Stimulated activated CD4-positive, alpha-beta T cell treated with anti-CD3 and anti-CD28 coated beads, Interleukin-12 subunit alpha, Interleukin-12 subunit beta, amount 100 ng/mL, for 24 hours (primary cell): ENCODE measurements at places on chromosomes 2 and 18.

DNA sequence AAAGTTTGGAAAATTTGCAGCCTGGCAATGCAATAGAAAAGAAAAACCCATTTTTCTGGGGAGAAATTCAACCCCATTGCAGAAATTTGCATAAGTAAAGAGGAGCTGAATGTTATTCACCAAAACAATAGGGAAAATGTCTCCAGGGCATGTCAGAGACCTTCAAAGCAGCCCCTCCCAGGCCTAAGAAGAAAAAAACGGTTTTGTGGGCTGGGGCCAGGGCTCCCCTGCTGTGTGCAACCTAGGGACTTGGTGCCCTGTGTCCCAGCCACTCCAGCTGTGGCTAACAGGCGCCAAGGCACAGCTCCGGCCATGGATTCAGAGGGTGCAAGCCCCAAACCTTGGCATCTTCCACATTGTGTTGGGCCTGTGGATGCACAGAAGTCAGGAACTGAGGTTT lies 224.5 kb downstream of the TXNL1 start:
- no peak for DNase-seq

DNA sequence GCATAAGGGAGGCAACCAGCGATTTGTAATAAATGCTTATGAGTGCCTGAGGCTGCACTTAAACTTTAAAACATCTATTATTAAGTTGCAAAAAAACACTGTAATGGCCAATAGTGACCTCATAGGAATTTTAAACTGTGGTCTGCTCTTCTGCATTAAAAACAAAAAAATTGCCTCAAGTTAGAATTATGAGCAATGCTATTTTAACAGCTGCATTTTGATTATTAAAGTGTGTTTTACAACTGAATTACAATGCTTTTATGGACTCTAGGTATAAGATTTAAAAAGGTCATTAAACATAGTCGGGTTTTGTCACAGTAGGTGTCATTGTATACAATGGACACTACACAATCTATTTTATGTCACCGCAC lies 528.7 kb upstream of the FANCL start:
- DNase-seq: no peak

DNA sequence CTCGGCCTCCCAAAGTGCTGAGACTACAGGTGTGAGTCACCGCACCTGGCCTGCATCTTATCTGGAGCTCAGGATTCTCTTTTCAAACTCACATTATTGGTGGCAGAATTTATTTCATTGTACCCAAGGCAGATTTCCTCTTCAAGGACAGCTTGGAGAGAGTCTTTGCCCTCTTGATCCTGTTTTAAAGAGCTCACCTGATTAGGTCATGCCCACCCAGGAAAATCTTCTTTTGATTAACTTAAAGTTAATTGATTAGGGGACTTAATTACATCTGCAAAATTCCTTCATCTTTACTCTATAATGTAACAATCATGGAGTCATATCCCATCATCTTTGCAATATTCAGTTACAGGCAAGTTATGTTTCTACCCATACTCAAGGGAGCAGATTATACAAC lies 346.4 kb downstream of the EPHA4 start:
- DNase-seq: no peak

DNA sequence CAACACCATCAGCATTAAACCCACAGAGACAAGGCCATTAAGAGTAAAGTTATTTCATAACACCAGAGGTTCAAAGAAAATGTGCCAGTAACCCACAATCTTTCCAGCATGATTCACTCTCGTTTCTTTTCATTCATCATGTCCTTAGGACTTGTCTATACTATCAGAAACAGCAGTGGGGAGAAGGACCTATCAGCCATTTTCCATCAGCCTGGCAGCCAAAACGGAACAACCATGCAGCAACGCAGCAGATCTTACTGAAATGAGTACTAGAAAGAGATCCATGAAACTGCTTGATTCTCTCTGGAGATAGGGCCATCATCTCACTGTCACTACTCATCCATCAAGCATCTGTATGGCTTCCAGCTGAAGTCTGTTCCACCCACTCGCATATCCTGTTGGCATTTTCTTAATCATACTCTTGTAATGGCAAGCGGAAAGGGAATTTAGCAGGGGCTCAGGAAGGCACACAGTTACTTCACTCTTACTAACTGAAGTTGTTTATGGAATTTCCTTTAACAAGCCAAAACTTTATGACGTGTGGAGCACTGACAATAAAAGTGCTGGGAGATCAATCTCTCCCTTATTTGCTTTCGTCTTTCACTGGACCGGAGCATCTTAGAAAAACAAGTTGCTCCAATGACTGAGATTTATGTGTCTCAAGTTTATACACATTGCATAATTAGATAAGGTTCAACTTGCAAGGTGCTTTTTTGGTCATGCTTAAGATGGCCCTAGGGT lies 69.7 kb downstream of the EPHA4 start:
- no peak for DNase-seq

DNA sequence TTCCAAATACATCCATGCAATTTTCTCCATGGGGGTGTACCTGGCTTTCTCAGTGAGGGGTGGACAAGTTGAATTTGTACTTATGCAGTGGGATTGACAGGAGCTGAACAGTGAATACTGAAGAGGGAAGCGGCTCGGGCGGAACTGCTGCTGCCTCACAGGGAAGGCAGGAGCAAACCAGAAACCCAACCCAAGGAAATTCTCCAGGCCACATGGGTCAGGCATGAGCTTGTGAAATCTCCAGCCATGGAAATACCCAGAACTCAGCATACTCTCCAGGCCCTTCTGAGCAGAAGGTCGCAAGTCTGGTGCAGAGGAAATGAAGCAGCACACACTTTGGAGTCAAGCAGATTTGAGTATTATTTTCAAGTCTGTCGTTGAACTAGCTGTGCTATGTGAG lies 26.5 kb upstream of the INO80C start:
- no peak for DNase-seq

DNA sequence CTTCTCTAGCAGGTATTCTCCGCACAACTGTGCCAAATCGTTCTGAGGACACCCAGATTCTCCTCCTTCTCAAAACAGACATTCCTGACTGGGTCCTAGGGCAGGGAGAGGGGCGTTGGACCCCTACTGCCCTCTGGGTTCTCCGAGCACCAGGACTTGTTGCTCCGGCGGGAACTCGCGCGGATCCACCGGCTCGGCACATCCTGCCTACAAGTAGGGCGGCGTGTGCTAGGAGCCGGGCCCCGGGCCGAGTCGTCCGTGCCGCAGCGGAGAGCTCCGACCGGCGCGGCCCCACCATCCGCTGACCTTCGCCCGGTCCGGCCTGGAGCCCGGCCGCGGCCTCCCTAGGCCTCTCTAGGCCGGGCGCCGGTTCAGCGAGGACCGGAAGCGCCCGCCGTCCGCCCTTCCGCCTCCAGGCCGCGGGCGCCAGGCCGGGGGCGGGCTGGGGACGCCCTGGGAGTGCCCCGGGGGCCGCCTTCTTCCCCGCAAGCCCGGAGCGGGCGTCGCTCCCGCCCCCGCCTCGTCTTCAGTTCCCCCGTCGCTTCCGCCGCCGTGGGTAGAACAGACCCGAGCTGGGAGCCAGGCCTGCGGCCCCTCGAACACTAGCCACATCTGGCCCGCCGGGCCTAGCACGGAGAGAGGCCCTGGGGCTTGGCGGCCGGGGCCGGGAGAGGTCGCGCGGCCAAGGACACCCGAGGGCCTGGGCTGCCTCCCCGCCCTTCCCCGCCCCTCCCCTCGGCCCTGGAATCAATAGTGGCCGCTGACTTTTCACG lies 7.6 kb upstream of the ONECUT2 start:
- DNase-seq: no peak

DNA sequence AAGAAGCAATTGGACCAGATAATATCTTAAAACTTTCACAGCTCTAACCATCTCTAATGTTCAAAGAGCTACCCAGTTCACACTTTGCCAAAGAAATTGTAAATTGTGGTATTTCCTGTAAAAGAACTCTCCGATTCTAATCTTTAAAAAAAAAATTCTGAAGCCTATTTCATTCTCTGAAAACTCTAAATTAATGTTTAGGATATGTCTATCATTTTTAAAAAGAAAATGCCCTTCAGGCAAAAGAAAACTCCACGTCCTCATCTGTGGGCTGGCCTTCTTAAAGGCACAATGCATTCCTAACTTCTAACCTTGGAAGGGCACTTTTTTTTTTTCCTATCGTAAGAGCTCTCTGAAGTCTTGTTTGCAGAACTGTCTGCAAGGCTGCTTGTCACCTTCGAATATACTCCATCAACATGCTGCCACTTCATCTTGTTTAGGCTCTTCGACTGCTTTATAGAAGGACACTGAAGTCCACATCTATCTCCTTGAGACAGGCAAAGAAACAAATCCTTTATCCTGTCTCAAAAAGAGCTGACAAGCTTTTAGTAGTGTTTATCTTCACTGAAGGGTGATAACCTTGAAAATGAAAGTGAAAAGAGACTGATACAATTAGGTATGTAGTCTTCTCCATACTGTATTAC lies 124.3 kb upstream of the SLC39A10 start:
- no peak for DNase-seq

DNA sequence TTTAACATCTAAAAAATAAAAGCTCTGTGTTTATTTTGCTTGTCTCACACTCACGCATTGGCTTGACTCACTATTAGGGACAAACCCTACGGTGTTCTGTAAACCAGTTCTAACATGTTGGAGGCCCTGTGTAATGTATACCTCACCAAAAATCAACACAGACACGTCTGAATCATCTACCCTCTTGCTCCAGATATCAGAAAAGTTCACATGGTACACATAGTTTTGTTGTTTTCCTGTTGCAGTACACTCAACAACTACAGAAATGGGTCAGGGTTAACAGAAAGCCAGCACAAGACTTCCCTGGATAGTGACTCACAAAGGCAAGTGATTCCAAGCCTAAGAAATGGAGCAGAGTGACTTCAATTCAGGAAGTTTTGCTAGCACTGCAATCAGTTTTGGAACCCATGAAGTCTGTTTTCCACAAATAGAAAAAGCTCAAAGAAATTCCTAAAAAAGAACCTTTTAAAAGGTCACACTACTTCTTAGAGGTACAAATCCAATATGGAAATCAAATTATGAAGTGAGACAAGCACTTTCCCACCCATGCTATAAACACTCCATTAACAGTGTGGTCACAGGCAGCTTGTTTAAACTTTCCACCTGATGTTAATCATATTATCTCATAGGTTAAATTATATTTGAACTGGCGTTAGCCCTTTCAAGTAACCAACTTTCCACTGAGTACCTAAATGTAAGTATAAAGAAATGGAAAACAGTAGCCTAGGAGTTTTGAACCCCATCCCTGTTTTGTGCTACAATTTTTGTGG lies 87.4 kb downstream of the GAREM1 start:
- DNase-seq: no peak

GRCh38 chr2:207149249-207150213 lies 16.2 kb downstream of the KLF7 start:
- no peak for DNase-seq

- DNase-seq: no peak
These were observed 96.0 kb downstream of the TMEM17 start for GRCh38 chr2:62410015-62410453.

GRCh38 chr2:127735044-127735443 lies 33.7 kb downstream of the SFT2D3 start:
- DNase-seq: no peak

GRCh38 chr18:56488739-56489138 lies 149.7 kb downstream of the TXNL1 start:
- DNase-seq: no peak

GRCh38 chr2:201407265-201407664 lies 44.0 kb downstream of the TRAK2 start:
- DNase-seq: no peak

GRCh38 chr2:69059731-69060290 lies 46.8 kb downstream of the ANTXR1 start:
- no peak for DNase-seq

DNA sequence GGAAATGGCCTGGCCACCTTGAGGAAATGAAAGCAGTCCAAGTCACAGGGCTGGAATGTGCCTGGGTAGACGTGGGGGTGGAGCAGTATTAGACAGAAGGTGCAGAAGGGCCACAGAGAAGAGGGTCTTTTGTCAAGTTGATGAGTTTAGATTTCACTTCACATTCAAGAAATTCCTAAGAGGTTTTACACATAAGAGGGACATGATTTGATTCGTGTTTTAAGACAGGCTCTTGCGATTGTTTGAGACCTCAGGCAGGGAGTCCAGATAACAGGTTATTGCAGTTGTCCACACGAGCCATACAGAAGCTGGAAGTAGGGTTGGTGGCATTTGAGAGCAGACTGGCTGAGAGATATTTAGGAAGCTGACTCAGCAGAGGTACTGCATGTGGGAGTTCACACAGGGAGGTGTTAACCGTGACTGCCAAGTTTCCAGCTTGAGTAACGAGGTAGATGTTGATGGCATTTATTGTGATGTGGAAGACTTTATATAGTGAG lies 64.6 kb downstream of the NEB start:
- DNase-seq: no peak

DNA sequence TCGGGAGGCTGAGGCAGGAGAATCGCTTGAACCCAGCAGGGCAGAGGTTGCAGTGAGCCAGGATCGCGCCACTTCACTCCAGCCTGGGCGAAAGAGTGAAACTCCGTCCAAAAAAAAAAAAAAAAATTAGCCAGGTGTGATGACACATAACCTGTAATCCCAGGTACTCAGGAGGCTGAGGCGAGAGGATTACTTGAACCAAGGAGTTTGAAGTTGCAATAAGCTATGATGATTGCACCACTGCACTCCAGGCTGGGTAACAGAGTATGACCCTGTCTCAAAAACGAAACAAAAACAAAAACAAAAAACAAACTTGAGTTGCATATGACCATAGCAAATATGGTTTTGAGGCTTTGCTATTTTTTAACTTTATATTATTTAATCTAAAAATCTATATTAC lies 25.8 kb downstream of the SANBR start:
- DNase-seq: no peak

DNA sequence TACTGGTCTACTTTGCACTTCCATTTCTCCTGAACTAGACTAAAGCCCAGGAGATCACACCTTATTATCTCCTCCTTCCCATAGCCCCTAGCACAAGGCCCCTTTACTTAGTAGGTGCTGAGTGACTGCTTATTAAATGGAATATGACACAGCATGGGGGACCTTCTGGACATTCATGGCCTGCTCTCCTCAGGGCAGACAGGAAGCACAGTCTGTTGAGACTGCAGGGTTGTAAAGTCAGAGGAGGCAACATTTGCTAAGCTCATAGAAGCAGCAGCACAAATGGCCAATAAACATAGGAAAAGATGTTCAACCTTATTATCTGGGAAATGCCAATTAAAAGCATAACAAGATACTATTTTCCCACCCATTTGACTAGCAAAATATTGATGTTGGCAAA lies 75.3 kb downstream of the DNMT3A start:
- DNase-seq: no peak

DNA sequence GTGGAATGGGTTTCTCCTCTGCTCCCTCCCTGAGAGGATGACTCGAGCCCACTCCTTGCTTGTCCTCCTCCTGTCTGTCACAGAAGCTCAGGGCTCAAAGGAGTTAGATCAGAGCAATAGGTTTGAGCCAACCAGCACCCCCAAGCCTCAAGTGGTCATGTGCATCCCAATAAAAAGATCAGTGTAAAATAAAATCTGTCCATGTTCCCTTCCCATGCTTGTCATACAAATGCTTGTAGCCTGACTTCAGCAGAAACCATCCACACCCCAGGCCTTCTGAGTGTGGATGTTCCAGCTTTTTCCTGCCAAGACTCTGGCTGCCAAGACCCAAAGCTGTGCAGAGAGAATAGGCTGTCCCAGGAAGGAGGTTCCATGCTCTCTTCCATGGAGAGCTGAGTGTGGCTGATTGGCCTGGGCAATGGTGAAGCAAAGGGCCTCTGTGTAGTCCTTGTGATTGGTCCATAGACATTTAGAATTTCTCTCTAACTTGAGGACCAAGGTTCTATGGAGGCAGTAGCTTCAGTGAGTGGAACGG lies 67.4 kb downstream of the GYPC start:
- no peak for DNase-seq

- no peak for DNase-seq
These were observed 9.5 kb downstream of the ACTG2 start for GRCh38 chr2:73902284-73902683.

- no peak for DNase-seq
These were observed 9.0 kb upstream of the CLIP4 start for GRCh38 chr2:29106256-29106655.
